ENCODE measurements at places on chromosomes 5 and 9.

DNA sequence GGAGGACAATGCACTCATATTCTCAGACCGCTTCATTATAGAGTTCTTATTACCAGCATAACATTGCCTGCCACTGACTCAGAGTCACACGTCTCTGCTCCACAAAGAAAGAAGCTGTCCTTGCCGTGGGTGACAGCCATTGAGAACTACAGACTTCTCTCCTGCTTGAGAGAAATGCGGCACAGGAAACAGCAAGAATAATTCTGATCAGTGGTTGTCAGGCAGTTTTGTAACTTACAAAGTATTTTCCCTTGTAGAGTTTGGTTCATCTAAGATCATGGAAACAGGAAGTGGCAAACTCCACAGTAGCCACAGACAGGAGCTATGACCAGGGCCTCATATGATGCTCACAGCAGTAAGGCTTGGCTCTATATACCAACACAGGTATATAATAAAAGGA, 47.0 kb downstream of the KCNV2 start:
- no peak for DNase-seq

GRCh38 chr9:133453651-133454050, 6.1 kb upstream of the CACFD1 start:
- no peak for DNase-seq

- DNase-seq, result no peak
Observed at GRCh38 chr5:177539411-177539810, 15.0 kb downstream of the FAM193B start.

- no peak for DNase-seq
Observed at GRCh38 chr9:6040077-6040476, 24.7 kb upstream of the RANBP6 start.

GRCh38 chr5:33539212-33539611, 98.4 kb downstream of the TARS1 start:
- no peak for DNase-seq

GRCh38 chr5:176789873-176790615, 20.3 kb upstream of the UNC5A start:
- DNase-seq, result no peak

- no peak for DNase-seq
Observed at GRCh38 chr5:10583663-10584572, 20.0 kb downstream of the ANKRD33B start.

DNA sequence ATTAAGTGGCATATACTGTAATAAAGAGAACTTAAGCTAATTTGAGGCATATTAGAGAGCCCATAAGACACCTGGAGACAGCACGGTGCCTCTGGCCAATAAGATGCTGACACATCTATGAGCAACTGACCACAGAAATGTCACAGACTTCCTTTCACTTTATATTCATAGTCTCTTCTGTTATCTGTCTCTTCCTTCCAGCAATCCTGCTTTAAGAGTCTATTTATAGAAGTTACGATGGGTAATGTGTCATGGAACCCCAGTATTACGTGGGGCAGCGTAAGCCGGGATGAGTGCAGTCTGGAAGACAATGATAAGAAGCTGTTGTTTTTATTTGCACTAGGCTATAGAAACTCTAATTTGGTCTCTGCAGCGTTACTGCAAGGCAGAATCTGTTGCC, 136.8 kb downstream of the CFAP90 start:
- no peak for DNase-seq

GRCh38 chr9:72363236-72363635, 1.8 kb downstream of the ZFAND5 start:
- DNase-seq, result no peak

DNA sequence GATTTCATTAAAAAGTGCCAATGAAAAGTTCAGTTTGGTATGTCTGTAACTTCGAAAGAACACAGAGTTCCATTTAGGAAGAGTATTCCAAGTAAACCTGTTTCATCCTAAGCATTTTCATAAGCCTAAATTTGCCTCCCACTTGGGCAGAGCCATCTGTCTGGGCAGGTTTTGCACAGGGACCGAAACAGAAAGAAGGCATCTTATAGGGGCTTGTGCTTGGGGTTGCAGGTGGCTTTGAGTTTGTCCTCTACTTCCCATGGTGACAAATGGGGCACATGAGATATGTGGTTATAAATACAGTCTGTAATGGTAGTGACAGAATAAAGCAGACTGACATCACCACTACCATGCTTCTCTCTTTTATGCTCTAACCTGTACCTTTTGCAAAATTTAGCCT, 63.7 kb downstream of the MCTP1 start:
- no peak for DNase-seq

GRCh38 chr9:113886933-113887332, 10.8 kb downstream of the ZNF618 start:
- DNase-seq, result no peak

DNA sequence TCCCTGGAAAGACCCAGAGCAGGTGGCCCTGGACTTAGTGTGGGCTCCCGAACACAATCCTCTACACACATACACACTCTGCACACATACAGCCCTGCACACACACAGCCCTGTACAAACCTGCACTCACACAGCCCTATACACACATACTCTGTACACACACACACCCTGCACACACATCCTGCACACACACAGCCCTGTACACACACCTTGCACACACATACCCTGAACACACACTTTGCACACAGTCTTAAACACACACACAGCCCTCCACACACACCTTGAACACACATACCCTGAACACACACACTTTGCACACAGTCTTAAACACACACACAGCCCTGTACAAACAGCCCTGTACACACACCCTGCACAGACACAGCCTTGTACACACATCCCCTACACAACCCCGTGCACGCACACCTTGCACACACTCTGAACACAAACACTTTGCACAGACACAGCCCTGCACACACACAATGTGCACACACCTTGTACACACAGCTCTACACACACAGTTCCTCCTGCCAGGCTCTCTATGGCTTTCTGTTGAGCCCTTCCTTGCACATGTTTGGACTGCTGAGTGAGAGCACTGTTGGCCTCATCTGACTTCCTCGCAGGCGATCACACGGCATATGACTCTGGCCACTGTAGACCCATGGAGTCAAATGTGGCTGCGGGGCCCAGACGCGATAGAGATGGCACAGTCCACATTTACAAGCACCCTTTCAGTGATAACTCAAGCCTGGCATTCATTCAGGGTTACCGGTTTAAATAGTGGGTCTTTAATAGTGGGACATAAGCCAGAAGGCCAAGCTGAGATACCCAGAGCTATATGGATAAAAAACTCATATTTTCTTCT, 245.7 kb upstream of the IRX1 start:
- no peak for DNase-seq

DNA sequence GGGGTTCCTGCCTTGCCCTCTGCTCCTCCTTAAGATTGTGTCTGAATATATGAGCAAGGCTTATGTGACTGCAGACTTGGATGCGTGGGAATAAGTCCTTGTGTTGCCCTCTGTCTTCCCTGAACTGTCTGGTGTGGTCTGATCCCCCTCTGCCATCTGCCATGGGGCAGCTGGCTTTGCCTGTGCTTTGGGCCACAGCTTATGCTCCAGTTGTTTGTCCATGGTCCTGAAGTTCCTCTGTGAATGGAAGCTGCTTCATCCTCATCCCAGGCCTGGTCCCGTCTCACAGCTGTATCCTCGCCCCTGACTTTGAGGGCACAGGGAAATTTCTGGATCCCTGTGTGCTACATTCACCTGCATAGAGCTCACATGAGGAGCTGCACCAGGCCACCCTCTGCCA, 14.7 kb downstream of the IL31RA start:
- DNase-seq, result no peak

DNA sequence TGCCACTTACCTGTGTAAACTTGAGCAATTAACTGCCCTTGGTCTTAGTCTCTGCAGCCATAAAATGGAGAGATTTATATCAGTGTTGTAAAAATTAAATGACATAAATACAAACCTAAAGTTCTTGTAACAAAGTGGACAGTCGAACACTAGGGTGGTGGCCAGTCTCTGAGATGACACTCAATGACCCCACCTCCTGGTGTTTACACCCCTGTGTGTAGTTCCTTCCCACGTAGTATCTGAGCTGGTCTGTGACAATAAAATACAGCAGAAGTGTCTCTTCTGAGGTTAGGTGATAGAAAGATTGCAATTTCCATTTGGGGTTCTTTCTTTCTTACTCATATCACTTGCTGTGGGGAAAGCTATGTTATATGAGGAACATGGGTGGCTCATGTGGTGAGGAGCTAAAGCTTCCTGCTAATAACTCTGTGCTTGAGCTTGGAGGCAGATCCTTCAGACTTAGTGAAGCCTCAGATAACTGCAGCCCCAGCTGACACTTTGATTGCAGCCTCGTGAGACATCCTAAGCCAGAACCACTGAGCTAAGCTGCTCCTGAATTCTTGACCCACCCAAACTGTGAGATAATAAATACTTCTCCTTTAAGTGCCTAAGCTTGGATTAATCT, 173.4 kb upstream of the CHD1 start:
- DNase-seq, result no peak

- no peak for DNase-seq
Observed at GRCh38 chr5:10555277-10555684, 8.6 kb upstream of the ANKRD33B start.

GRCh38 chr9:134285215-134285845, 40.9 kb upstream of the RXRA start:
- DNase-seq, result no peak

- DNase-seq, result no peak
Observed at GRCh38 chr9:4042991-4043390, 256.9 kb downstream of the GLIS3 start.

DNA sequence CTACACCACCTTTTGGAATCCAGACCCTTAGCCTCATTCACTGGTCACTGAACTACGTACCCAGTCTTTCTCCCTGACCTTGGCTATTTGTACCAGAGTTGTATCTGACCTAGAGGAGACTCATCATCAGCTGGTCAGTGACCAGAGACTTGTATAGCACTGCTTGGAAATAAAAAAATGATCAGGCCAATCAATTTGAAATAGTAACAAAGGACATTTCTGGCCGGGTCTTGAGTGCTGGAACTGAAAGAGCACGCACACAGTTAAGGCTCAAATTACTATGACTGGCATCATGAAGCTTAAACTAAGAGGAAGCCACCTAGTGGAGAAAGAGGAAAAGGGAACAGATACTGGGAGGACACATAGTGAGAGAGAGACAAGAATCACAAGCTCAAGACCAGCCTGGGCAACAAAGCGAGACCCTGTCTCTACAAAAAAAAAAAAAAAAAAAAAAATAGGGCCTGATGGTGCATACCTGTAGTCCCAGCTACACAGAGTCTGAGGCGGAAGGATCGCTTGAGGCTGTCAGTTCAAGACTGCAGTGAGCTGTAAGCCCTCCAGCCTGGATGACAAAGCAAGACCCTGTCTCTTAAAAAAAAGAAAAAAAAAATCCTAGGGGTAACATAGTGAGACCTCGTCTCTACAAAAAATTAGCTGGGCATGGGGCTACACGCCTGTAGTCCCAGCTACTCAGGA, 12.8 kb upstream of the SRP19 start:
- DNase-seq, result no peak

DNA sequence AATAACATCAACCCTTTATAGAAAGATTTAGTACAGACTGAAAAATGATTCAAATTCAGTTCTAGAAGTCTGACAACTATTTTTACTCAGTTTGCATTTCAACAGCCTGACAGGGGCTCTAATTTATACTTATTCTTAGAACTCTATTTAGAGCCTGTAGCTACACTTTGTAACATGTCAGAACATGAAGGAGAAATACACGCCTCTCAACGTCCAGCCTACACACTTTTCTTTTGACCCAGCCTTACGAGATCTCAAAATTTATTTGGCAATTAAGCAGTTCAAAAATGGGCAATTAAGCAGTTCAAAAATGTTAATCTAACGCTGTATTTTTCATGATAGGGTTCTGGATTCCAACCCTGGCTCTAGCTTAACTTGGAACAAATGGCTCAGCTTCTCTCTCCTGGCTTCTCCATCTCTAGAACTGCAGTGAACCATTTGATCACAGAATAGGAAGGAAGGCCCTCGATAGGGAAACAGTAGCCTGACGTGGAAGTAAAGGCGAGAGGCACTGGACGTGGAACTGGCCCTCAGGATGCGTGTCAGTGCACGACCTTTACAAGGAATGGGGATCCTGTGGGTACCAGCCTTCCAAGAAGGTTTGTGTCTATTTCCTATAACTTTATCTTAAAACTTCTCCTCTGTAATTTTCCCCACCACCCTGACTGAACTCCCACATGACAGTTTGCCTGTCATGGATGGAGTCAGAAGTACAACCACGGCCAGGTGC, 66.4 kb downstream of the PRRT1B start:
- DNase-seq, result no peak

DNA sequence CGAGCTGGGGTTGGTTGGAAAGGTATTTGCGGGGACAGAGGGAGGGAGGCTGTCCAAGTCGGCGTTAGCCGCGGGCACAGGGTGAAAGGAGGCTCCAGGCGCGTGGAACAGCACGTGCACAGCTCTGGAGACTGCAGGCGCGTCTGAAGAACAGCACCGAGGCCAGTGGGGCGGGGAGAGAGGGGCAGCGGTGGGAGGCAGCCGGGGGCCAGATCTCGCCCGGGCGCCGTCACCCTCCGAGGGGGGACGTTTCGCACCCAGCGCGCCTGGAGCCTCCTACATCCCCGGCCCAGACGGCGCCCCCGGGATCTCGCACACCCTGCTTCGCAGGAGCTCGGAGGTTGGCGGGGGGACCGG, 79.6 kb downstream of the NTNG2 start:
- no peak for DNase-seq

DNA sequence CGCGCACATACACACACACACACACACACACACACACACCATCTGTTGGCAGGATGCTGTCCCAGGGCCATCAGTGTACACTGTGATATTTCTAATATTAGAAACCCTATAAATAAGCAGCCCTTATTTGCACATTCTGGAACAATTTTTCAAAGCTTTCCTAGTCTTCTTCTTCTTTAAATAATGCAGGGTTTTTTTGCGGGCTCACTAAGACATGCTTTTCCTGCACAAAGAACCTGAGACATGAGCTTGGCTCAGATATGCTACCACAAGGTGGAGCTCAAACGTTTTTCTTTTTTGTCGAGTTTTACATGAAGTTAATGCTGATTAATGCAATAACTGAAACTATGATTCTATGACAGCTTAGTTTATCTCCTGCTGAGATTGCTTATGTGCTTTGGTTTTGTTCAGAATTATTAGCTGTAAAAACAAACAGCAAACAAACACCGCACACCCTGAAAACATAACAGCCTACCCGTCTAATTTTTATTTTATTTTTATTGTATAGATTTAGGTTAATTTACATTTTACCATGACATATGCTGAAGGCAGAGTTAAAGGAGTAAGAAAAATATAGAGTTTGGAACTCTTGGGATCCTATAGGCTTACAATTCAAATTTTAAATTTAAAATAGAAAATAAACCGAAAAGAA, 95.8 kb downstream of the ALDH1A1 start:
- no peak for DNase-seq

GRCh38 chr5:153714798-153715197, 224.3 kb downstream of the GRIA1 start:
- DNase-seq, result no peak

- DNase-seq, result no peak
Observed at GRCh38 chr9:127451608-127451857, 223 bp downstream of the LRSAM1 start.

GRCh38 chr5:88829775-88830174, 53.2 kb downstream of the MEF2C start:
- DNase-seq, result no peak

GRCh38 chr5:88683506-88684135, 199.4 kb downstream of the MEF2C start:
- DNase-seq, result no peak

All from stimulated activated CD8-positive, alpha-beta memory T cell treated with anti-CD3 and anti-CD28 coated beads, Interleukin-2, amount 100 ng/mL, for 1 hour (primary cell).